ENCODE measurements at places on chromosomes 3 and 15. TPM values are rescaled to one million over a fixed set of nuclear protein-coding genes. Genes with fewer than 3 reads are reported as not detected.

- no peak for DNase-seq
These were observed 127.4 kb downstream of the ST8SIA2 start for GRCh38 chr15:92520914-92521623.

GRCh38 chr3:53846134-53846850 lies at the start of the genes CHDH and IL17RB:
Gene CHDH (minus strand): TSS chr3:53846419. CDS start chr3:53824008, 22,411 bp downstream.
Gene IL17RB (plus strand): TSS chr3:53846568. CDS start chr3:53846589, 21 bp downstream.
- no peak for DNase-seq

DNA sequence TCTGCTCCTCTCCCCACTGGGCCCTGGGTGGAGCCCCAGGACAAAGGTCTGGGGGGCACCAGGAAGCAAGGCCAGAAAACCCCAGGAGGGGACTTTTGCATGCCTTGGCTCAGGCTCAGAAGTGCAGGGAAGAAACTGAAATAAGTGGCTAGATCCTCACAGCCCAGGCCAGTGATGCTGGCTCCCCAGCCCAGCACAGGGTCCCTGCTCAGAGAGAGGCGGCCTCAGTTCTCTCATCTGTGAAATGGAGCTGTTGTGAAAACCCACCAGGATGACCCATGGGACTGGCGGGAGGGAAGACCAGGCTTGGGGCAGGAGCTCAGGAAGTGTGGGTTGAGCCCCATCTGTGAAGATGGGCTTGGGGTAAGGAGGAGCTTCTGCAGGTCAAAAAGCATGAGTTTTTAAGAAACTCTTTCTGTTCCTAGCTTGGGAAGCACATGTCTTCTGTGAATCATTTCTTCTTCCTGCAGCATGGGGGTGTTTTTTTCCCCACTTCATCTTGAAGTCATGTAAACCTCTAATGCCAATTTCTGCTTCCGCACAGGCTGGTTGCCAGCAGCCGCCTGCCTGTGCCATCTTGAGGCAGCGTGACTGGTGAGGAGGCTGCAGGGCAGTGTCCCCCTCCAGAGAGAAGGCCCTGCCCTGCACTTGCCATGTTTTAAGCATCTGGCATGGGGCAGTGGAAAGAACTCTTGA lies 118.6 kb downstream of the SMAD6 start:
- DNase-seq, result no peak

DNA sequence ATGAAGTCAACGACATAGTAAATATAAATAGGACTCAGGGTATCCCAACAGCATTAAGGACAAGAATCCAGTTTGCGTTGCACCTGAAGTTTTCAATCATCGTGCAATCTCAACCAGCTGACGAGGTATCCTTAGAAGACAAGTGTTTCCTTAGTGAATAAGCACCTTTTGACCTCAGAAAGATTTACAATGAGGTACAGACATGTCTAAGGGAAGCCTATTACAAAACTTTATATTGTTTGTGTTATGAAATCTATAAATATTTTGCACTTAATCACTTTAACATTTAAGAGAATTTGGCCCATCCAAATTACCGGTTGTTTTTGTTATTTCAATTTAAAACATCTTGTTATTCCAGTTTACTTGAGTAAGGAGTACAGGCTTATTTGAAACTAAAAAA lies 64.9 kb upstream of the PRICKLE2 start:
- no peak for DNase-seq

- DNase-seq, result no peak
These were observed 141.5 kb upstream of the PLXND1 start for GRCh38 chr3:129747992-129748391.

DNA sequence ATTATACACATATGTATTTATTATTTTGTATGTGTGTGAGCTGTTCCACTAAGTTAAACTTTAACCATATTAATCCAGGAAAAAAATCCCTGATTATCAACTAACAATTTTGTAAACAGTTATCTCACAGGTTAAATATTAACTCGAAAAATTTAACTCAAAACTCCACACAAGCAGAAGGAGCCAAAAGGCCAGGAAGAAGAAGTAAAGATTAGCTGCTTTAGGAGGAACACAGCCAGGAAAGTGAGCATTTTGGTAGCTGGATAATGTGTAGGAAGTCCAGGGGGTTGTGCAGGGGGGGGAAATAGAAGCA lies 425.0 kb downstream of the TIGIT start:
- no peak for DNase-seq

DNA sequence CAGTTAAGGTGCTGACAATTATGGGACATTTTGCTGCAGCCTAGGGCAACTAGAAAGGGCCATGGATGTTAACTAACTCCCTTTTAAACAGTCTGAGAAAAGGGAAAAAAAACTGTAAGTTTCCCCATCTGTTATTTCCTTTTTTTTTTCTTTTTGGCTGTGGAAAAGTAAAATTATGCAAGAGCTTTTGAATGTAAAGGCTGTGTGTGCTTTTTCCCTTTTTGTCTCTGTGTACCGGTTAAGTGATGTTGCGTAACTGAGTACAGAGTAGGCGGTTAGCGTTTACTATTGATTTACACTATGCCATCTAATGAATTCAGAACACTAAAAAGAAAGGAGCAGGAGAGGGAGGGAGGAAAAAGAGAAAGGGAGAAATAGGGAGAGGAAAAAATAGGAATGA lies 403.6 kb downstream of the TIGIT start:
- DNase-seq, result no peak

GRCh38 chr3:3516996-3517395 lies 282.2 kb upstream of the LRRN1 start:
- DNase-seq, result no peak

DNA sequence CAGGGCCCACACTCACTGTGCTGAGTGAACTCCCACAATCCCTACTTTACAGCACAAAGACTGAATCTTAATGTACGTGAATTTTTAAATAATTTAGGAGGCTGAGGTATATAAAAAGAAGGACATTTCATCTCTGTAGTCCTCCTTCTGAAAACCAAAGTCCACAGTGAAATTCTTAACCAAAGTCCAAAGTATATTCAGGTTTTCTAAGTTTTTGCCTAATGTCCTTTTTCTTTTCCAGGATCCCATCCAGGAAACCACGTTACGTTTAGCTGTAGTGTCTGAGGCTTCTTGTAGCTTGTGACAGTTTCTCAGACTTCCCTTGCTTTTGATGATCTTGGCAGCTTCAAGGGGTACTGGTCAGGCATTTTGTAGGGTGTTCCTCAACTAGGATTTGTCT lies 44.5 kb downstream of the SCAP start:
- no peak for DNase-seq

- no peak for DNase-seq
These were observed 22.5 kb downstream of the LRTM1 start for GRCh38 chr3:54905261-54905888.

GRCh38 chr3:144557515-144557914 lies 585.9 kb downstream of the DIPK2A start:
- peak; percentile 46 for DNase-seq

GRCh38 chr3:134445636-134446035 lies 40.1 kb downstream of the ANAPC13 start:
- DNase-seq, result peak; percentile 28

DNA sequence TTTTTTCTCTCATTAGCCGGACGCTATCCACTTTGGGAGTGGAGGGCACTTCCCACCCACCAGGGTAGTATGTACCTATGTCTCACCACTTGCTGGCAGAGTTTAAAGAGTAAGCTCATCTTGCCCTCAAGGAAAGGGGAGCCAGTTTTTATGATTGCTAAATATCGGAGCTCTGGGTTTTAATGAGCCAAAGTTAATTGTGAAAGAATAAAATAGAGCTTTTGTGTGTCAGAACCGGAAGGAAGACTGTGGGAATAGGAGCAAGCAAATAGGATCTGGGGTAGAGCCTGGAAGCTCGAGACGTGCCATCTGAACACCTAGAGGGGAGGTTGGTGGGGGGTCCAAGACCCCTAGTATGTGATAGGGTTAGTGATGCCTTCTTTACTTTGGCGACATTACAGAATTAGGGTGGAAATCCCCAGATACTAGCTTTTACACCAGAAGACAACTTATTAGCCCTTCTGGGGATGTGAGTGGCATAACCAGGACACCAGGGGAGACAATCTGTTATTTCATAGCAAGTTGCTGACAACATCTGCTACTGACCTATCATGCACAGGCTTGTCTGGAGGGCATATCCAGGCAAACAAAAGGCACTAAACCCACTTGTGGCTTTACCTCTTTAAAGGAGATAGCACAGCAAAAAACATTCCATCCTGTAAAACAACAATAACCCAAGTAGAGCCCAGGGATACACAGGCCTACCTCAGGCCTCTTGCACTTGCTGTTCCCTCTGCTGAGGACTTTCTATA lies 333.8 kb downstream of the ZNF621 start:
- DNase-seq, result peak; percentile 68

DNA sequence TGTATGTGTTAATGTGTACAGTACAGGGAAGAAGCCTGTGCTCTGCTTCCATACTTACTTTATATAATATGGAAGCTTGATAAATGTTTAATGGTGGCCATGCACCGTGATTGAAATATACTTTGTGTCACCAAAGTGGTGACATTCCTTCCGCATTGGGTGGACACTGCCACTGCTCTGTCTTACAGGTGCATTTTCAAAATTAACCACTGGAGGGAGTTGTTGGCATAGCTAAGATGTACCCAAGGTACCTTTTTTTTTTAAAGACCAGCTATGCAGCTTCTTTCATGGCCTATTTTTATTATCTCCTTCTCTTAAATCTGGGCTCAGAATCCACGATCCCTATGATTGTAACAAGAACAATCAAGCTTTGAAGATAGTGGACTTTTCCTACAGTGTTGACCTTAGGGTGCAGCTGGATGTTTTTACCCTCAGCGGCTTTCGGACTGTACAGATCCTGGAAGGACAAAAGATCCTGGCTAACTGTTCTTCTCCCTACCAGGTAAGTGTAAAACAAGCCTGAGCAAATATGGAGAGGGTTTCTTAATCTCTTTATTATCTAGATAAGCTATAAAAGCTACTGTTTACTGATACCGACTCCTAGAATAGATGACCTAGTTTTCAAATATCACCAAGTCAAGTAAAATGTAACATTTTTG lies 21.6 kb upstream of the PAK6 start:
- DNase-seq, result peak; percentile 23

- no peak for DNase-seq
These were observed 51.4 kb downstream of the NCEH1 start for GRCh38 chr3:172659246-172660002.

- no peak for DNase-seq
These were observed 28.8 kb downstream of the MECOM start for GRCh38 chr3:169634618-169635236.

DNA sequence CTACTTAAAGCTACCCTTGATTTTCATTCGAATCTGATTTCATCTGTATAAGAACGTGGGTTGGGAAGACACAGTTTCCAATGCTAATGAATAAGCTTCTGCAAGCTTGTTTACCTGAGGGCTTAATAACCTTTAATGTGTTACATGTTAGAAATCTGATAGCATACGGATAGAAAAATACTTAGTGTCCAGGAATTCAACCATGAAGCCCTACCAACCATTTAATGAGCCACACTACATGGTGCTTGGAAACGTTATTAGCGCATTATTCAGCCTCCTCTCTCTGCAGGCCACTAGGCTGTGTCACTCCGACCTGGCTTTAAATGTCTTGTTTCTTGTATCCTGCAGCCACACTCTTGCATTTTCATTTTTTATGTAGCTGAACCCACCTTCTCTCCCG lies 1.6 kb downstream of the FAM81A start:
- no peak for DNase-seq

DNA sequence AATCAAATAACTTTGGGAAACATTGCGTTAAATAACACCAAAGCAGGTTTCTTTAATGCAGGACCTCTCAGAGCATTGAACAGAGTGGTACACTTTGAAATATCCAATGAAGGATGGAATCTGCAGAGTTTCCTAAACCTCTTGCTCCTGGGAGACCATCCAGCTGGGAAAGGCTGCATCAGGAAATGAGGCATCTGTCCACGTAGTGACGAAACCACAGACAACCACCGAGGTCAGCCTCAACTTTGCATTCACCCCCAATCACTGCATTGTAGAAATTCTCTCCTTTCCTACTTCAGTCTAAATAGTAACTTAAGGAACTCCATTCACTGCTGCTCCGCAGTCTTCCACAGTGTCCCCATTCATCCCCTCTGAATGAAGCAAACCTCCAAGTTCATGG lies 41.5 kb upstream of the CDV3 start:
- no peak for DNase-seq

DNA sequence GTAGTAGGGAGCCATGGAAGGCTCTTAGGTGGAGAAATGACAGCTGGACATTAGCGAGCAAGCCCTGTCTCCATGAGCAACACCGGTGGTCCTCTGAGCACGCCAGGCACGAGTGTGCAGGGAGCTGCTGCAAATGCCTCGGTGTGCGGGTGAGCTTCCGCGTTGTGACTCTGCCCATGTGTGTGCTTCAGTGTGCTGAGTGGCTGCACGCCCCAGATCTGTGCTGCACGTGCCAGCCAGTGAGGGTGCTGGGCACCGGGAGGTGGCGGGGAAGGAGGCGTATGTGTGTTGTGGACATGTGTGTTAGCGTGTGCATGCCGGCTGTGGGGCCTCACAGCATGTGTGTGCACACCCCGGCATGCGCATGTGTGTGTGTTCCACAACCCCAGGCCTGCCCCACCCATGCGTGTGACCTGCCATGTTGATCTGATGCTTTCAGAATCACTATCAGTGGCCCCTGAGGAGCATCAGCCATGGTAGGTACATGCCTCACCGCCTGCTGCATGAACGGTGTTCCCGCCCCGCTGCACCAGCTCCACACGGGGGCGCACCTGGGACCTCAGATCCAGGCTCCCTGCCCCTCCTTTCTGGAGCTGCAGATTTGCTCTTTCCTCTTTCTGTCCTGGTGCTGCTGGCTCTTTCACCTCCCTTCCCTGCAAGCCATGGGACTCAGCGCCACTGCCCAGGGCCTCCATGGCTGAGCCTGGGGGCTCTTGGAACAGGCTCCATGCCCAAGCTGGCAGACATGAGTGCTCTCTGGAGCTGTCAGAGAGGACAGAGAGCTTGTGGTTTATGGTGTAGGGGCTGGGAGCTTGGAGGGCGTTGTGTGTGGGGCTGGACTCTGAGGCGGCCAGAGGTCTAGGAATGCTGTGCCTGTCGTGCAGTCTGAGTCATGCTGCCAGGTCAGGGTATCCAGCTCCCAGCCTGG lies 169.4 kb downstream of the TBC1D2B start:
- no peak for DNase-seq

DNA sequence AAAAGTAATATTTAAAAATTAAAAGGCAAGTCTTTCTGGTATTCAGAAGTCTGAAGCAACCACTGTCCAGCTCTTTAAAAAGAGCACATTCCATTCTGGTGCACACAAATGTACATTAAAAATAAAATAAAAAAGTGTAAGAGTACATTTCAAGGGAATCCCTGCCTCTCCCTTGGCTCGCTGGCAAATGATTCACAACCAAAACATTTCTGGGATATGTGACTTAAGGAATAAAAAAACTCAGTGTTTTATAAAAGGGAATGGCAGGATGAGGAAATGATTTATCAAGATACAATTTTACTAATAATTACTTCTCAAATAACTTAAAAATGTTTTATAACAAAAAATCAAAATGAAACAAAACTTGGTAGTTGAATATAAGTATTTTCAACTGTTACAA lies 23.8 kb upstream of the ANXA2 start:
- DNase-seq, result peak; percentile 85

GRCh38 chr3:136280961-136281360 lies 30.8 kb downstream of the PCCB start:
- no peak for DNase-seq

STAG1 gene
- total RNA-seq, result 19.7 TPM

RETNLB gene
- total RNA-seq, result not detected

DUOXA2 gene
- total RNA-seq, result not detected

TRA2B gene
- total RNA-seq, result 151 TPM

GAP43 gene
- total RNA-seq, result not detected

GOLGA8M gene
- not detected for total RNA-seq

VGLL3 gene
- total RNA-seq, result 1.8 TPM
